Naive thymus-derived CD8-positive, alpha-beta T cell (primary cell): ENCODE measurements at places on chromosomes 11 and 22.

GRCh38 chr22:49295465-49295743, 532.3 kb downstream of the BRD1 start:
- no peak for DNase-seq

DNA sequence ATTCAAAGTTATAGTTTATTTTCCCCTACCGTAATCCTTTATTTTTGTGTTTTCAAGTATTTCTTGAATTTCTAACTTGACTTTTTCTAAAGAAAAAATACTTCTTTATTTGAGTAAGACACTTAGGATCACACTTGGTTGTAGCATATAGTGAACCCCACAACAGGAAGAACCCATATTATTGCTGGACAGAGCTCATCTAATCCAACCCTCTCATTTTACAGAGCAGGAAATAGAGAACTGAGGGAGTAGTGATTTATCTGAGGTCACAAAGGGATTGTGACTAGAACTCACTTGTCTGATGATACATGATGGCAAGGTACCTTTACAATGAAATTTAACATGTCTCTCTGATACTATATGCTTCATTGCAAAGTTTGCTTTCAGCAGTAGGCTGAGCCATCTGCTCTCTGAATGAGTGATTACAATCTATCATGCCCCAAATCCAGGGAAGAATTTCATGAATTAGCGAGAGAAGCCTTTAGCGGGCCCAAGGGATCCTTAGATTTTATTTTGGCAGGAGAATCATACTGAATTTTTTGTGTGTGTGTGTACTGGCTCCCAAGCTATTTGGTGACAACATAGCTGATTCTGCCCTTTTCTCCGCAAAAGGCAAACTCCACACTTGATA, 9.8 kb downstream of the SLC17A6 start:
- no peak for DNase-seq

DNA sequence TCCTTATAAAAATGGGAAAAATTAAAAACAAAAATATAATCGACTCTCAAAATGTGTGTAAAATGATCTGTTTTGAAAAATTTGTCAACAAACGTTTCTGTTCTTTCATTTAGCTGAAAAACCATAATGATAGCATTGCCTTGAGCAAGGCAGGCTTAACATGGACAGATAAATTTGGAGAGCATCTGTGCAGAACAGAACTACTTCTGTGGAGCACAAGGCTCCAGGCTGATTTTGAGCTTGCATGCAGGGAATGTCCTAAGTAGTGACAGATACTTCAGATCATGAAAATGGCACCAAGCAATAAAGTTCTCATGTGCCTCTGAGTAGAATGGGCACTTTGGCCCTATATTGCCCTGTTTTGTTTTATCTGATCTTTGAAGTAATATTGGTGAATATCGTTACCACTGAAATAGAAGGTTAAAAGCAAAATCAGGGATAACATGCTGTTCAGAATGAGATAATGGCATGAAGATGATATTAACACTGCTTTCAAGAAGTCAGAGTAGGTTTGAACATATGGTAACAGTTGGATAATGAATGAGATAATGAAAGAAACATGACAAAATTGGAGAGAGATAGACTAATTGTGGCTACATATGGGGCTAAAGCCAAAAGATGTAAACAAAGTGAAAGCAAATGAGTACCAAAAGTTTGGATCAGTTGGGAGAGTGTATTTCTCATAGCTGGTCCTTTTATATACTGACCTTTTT, 730.5 kb upstream of the CCDC179 start:
- DNase-seq = no peak

- peak; percentile 20 for DNase-seq
Measured at GRCh38 chr11:64871492-64871891, 6.9 kb downstream of the EHD1 start.

DNA sequence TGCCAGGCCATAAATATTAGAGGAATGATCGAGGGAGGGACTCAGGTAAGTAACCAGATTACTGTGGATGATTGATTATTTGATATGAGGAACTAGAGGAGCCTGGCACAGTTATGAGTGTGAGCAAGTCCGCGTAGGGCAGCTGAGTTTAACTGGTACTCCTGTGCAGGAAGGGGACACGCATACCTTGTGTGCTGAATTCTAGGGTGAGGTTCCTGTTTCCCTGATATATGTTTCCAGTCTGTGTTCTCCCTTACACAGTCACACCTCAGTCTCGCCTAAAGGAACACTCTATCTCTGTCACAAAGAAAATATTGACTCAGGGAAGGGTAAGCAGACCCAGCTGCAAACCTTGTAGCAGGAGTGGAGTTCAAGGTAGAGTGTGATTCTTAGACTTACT, 17.4 kb downstream of the SGSM3 start:
- no peak for DNase-seq

GRCh38 chr11:2817431-2817830, 68.1 kb downstream of the CDKN1C start:
- no peak for DNase-seq

DNA sequence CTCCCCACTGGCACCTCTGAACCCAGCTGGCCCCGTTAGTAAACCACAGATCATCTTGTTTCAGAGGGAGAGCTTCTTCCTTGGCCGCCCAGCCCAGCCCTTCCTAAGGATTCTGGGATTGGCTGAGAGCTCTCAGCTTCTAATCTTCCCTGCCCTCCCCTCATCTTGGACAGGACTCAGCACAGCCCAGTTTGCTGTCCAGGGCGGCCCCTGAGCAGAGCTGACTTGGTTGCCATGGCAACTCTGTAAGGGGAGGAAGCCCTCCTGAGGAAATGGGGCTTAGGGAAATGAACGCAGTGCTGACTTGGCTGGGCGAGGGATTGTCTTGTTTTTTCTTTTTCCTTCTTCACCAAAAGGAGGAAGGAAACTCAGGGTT, 4.6 kb downstream of the APOL4 start:
- no peak for DNase-seq

DNA sequence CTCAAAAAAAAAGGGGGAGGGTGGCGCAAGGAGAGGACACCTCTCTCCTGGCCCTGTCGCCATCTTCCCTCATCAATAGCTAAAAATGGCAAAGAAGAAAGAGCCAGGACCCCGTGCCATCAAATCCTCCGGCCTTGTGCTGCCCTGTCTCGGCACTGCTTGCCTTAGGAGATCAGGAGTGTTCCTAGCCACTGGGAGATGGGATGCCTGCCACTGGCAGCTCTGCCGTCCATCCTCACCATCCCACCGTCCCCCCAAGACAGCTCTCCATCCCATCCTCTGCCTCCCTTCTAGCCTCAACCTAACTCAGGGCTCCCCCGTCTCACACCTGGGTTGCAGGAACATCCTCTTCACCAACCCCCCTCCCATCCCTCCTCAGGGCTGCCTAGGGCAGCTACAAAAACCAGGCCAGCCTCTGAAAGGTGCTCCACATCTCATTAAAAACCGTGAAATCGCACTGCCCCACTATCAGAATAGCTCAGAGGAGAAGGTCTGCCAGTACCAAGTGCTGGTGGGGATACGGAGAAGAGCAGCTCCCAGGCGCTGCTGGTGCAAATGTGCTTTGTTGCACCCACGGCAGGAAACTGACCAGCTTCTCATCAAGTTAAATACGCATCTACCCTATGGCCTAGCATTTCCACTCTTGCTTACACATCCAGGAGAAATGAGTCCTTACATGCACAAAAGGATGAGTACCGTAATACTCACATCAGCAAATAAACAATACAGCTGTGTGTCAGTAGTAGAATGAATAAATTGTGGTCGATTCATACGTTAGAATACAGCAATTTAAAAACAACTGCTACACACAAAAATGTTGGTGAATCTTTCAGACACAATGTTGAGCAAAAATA, 31.7 kb upstream of the GCAT start:
- no peak for DNase-seq

DNA sequence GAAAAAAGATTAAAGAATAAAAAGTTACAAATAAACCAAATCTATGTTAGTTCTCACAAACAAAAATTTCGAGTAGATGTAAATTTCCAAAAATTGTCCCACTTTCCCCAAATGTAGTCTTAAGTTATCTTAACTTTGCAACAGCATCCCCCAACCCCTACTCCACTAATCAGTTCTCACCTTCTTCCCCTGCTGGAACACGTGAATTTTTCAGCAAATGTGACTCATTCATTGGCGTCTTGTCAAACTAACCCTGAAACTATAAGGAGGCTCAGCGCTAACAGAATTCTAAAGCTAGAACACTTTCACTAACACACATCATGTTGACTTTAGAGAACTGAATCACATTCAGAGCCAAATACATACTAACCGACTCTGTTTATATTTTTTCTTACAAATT, 46.1 kb downstream of the PHF21A start:
- no peak for DNase-seq

DNA sequence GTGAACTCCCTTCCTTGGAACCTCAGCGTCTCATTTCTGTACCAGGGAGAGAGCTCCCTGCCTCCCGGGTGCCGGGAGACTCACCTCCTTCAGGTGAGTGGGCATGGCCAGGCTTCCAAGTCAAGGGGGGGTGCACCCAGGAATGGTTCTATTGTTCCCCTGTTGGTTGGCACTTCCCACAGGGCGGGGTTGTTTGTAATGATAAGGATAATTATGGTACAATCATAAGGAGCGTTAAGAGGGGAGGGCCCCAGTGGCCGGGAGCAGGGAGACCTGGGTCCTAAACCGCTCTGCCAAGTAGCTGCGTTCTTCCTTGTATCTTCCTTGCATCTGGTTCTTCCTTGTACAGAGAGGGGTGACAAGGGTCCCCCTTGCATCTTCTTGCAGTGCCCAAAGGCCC, 79.1 kb downstream of the LRRC32 start:
- no peak for DNase-seq

- DNase-seq = peak; percentile 35
Measured at GRCh38 chr11:69298267-69299022, 4.5 kb downstream of the MYEOV start.
